Colonic mucosa (tissue), 4 donors: ENCODE measurements at places on chromosomes 16 and 17. TPM values are rescaled to one million over a fixed set of nuclear protein-coding genes. Genes with fewer than 3 reads are reported as not detected.

GRCh38 chr17:32494621-32495358 lies 8.0 kb downstream of the CDK5R1 start:
- no peak for DNase-seq

DNA sequence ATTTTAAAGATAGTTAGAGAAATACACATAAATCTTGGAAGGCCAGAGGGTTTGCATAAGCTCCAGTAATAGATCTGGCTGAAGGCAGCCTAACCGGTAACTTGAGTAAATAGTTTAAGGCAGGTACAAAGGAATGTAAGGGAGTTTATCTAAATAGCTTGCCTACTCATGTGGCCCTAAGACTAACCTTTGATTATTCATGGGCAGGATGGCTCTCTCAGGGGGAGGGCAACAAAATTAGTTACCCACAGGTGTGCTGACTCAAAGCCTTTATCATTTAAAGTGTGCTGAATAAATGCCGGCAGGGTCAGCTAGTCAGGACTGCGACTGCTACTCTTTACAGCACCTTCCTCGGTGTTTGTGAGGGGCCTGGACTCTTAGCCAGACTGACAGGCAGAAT lies 761.3 kb upstream of the KIF2B start:
- no peak for DNase-seq

DNA sequence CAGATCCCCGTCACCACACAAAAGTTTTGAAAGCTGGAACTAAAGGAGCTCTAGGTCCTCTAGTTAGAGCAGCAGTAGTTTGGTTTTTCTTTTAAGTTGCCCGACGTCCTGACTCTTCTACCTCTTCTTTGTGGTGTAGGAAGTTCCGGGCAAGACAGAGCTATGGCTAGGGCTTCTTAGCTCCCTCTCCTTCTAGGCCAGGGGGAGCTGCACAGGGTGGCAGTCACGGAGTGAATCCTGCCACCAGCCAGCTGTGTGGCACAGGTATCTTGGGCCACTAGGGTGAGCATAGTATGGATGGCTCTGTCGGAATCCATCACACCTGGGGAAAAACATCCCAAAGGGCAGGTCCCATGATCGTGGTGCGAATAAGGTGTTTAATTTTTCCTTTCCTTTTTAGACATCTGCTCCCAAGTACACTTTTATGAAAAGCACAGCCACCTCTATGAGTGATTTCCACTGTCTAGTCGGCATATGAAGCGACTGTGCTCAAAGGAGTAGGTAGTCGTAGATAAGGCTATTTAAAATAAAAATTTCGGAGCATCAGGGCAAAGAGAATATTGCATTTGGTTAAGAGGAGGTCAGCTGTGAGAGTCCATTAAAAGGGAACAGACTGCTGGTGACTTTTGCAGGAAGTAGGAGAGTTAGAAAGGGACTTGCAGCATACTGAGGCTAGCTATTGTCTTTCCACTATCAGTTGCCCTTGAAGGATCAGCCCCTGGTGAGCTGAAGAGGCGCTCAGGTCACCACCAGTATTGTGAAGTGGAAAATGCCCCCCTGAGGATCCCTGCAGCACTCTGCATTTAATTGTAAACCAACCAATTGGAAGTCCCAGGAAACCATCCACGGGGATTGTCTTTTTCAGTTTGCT lies 2.1 kb downstream of the PRKCA start:
- DNase-seq, result peak; percentile 50

- DNase-seq, result peak; percentile 80
These were observed 712 bp downstream of the TMEM256 start for GRCh38 chr17:7403043-7403726.

- peak; percentile 74 for DNase-seq
These were observed 9.1 kb downstream of the TFAP4 start for GRCh38 chr16:4263504-4264436.

DNA sequence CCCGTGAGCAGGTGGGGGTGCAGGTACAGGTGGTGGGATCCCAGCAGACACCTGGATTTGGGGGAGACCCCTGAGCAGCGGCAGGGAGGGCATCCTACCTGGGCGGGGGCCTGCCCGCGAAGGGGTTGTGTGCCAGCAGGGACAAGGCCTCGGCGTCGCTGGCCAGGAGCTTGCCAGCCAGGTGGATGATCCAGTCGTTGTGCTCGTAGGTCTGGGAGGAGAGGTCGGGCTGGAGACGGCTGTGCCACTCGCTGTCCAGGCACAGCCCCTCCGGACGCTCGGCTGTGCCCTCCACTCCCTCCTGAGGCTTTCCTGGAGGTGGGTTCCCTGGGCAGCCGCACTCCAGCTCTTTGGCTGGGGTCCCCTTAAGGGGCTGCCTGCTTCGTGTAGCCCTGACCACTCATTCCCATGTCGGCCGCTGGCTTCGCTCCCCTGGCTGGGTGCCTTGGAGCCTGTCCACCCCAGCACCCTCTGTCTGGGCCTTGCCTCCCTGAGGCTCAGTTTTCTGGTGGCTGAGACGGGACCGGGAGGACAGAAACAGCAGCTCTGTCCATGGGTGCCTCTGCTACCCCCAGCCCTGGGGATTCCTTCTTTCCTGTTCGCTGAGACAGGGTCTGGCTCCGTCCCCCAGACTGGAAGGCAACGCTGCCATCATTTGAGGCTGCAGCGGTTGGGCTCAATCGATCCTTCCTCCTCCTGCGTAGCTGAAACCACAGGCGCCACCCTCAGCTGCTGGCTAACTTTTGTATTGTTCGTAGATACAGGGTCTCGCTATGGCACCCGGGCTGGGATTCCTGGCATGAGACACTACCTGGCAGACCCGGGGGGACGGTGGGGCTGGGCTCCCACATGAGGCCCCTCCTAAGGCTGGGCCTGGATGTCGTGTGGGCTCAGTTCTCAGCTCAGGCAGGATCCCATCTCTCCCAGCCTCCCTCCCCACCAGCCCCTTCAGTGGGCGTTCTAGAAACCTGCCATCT lies 68.6 kb upstream of the GNG13 start:
- no peak for DNase-seq

GRCh38 chr17:75412455-75413317 lies 7.2 kb upstream of the GRB2 start:
- DNase-seq, result peak; percentile 72

Gene QPRT
- total RNA-seq, result 102 TPM

Gene CASKIN1
- total RNA-seq, result 0.07 TPM

Gene ITGAL
- 3.4 TPM for total RNA-seq

Gene GAS7
- 17.0 TPM for total RNA-seq
